Breast epithelium (tissue), 4 donors: ENCODE measurements at places on chromosomes 1 and 21. TPM values are rescaled to one million over a fixed set of nuclear protein-coding genes. Genes with fewer than 3 reads are reported as not detected.
A peak's percentile ranks its signal among the peaks of the same experiment; 100 is the strongest.

Gene ANGPTL3
- not detected for total RNA-seq

Gene OR2AK2
- not detected for total RNA-seq

Gene ADORA3
- 9.5 TPM for total RNA-seq

Gene CR2
- total RNA-seq: under 0.01 TPM

Gene TMPRSS3
- 9.2 TPM for total RNA-seq

DNA sequence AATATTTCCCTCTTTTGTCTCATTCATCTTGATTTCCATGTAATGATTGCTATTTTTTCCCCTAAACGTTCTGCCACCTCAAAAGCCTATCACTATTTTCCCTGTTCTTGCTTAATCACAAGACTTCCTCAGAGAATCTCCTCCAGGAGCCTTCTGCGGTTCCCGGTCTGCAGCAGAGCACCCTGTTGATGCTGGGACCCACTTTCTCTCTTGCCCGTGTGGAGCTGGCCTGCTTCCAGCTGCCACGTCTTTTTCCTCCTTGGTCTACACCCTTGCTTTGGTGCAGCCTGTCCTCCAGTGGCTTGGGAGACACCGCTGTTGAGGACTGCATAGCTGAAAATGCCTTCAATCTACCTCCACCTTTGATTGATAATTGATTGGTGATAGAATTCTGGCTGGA is 70.0 kb upstream of the COA6 start:
- no peak overlapping the region for H3K4me3 ChIP-seq
- no peaks in the 10 kb centered on the region for H3K36me3 ChIP-seq
- no peaks in the 10 kb centered on the region for H3K4me1 ChIP-seq
- no peak overlapping the region for H3K27ac ChIP-seq

GRCh38 chr21:29145354-29145782 is 14.9 kb downstream of the MAP3K7CL start:
- DNase-seq: no peak
- H3K27me3 ChIP-seq: no peaks in the 10 kb centered on the region
- peaks cover 4% of the 10 kb centered on the region for H3K4me1 ChIP-seq
- peak overlapping the region; percentile 74 for H3K27ac ChIP-seq

DNA sequence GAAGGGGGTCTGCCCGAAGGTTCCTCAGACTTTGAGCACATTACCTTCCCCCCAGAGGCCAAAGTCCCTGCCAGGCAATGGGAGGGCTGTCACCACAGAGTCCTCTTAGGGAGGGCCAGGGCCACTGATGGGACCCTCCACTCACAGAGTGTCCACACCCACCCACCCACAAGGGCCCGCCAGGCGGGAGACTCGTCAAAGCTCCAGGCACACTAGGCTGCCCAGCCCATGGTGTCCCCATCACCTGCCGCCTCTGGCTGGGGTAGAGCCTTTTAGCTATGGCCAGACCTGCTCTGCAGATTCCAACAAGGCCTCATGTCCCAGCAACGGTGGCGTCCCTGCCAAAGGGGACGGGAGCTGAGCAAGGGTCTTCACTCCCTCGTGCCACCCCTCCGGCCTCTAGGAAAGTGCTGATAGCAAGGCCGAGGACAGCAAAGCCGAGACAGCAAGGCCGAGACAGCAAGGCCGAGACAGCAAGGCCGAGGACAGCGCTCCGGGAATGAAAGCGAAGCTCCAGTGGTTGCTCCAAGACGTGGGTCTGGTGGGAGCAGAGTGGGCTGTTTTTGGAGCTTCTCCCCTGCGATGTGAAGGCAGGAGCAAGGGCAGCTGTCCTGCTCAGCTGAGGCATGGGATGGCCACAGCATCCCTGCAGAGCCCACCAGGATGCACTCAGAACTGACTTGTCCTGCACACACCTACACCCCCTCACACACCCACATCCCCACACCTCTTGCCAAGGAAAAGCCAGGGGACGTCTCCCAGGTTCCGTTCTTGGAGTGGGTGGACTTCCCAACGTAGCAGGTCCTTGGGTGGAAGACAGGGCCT is 123.4 kb downstream of the CRYAA start:
- H3K36me3 ChIP-seq: no peaks in the 10 kb centered on the region
- H3K4me1 ChIP-seq: no peaks in the 10 kb centered on the region
- no peak overlapping the region for H3K4me3 ChIP-seq
- no peak for DNase-seq
- no peak overlapping the region for H3K27ac ChIP-seq

GRCh38 chr1:1757422-1758058 is 20.7 kb downstream of the NADK start:
- no peaks in the 10 kb centered on the region for H3K4me1 ChIP-seq
- H3K27me3 ChIP-seq: no peaks in the 10 kb centered on the region
- H3K27ac ChIP-seq: peak overlapping the region; percentile 81
- H3K4me3 ChIP-seq: no peak overlapping the region
- H3K36me3 ChIP-seq: no peaks in the 10 kb centered on the region
- DNase-seq: no peak

DNA sequence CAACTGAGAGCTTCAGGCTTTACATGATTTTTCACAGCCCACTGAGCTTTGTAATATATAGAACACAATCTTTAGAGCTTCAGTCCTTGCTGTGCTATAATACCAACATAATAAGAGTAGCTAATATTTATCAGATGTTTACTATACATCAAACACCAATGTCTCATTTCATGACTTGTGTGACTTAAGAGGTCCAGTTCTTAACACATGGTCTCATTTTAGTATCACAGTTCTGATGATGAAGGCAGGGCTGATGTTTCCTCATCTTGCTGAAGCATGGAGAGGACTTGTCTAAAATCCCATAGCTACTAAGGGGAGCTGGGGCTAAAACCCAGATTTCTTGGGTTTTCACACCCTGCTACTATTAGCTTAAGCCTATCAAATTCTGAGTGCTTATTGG is 5.5 kb downstream of the MTR start:
- H3K36me3 ChIP-seq: no peaks in the 10 kb centered on the region
- no peak overlapping the region for H3K27ac ChIP-seq
- peaks cover 4% of the 10 kb centered on the region for H3K4me1 ChIP-seq
- H3K27me3 ChIP-seq: no peaks in the 10 kb centered on the region
- H3K4me3 ChIP-seq: no peak overlapping the region
- no peak for DNase-seq

GRCh38 chr21:42236693-42237092 is 17.8 kb downstream of the ABCG1 start:
- H3K4me1 ChIP-seq: peaks cover 15% of the 10 kb centered on the region
- no peak for DNase-seq
- H3K4me3 ChIP-seq: no peak overlapping the region
- H3K27ac ChIP-seq: no peak overlapping the region
- no peaks in the 10 kb centered on the region for H3K36me3 ChIP-seq
- no peaks in the 10 kb centered on the region for H3K27me3 ChIP-seq

GRCh38 chr1:43383449-43383848 is 6.2 kb downstream of the MED8 start:
- no peak for DNase-seq
- H3K27me3 ChIP-seq: no peaks in the 10 kb centered on the region
- no peak overlapping the region for H3K27ac ChIP-seq
- H3K36me3 ChIP-seq: peaks cover 19% of the 10 kb centered on the region

DNA sequence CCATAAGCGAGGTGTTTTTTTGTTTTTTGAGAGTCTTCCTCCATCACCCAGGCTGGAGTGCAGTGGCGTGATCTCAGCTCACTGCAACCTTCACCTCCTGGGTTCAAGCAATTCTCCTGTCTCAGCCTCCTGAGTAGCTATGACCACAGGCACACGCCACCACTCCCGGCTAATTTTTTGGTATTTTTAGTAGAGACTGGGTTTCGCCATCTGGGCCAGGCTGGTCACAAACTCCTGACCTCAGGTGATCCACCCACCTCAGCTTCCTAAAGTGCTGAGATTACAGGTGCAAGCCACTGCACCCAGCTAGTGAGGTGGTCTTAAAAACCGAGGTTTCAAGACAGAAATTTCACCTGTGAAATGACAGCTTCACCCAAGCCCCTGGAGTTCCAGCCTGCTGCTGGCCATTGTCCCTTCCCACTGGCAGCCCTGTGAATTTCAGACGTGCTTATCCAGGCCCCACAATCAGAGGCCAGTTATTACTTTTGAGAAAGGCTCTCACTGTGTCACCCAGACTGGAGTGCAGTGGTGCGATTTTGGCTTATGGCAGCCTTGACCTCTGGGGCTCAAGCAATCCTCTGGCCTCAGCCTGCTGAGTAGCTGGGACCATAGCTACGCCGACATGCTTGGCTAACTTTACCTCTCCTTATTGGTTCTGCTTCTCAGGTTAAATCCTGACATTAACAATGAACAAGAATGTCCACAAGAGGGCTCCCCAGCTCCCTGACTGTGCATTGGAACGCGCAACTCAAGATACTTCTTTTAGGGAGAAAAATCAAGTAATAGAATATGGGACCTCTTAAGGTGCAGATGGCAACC is 19.4 kb downstream of the ENO1 start:
- no peak for DNase-seq
- H3K4me3 ChIP-seq: no peak overlapping the region
- H3K36me3 ChIP-seq: peaks cover 22% of the 10 kb centered on the region
- peak overlapping the region; percentile 30 for H3K27ac ChIP-seq
- H3K27me3 ChIP-seq: no peaks in the 10 kb centered on the region

DNA sequence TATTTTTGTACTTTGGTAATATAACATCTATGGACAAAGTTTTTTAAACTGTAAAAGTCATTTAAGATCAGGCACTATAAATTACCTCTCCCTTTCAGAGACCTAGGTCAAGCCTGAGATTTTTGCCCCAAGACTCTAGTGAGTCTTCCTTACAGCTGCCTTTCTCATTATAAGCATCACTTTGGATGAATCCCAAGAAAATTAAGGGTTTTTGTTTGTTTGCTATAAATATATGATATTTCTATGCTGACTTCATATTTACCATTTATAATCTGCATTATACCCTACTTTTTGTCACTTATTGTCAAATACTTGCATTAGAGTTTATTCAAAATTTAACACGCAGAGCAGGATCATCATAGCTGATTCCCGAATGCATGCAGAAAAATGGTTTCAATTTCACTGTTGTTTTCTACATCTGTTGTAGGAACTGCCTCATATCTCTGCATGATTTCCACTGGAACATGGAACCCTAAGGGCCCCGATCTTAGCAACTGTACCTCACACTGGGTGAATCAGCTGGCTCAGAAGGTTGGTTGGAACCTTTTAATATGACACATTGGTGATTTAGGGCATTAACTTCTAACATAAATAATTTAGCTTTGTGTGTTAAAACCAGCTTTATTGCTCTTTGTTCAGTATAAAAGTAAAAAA is 150.0 kb downstream of the ADGRL2 start:
- no peak overlapping the region for H3K4me3 ChIP-seq
- no peaks in the 10 kb centered on the region for H3K4me1 ChIP-seq
- H3K36me3 ChIP-seq: no peaks in the 10 kb centered on the region
- H3K27ac ChIP-seq: no peak overlapping the region
- no peak for DNase-seq

DNA sequence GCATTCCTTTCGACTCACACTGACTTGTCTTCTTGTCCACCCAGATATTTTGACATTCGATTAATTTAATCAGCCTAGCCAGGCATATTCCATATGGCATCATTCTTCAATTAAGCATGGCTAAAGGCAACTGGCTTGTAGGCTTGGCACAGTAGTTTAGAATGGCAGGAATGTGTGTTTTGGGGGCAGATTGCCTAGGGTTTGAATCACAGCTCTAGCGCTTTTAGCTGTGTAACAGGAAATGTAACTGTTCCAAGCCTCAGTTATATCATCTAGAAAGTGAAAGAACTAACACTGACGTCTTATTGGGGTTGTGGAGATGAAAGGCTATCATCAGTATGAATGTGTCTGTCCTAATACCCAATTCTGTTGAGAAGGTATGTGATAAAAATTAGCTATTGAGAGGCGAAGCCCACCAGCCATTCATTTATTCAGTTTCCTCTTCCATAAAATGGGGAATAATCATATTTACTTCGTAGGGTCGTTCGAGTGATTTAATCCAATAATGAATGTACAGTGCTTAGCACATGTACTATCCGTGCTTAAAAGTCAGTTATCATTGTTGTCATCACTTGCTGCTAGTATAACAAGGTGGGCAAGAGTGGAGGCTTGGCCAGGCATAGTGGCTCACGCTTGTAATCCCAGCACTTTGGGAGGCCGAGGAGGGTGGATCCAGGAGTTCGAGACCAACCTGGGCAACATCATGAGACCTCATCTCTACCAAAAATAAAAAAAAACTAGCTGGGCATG is 41.6 kb upstream of the GRHL3 start:
- H3K27me3 ChIP-seq: no peaks in the 10 kb centered on the region
- H3K27ac ChIP-seq: peak overlapping the region; percentile 33
- no peaks in the 10 kb centered on the region for H3K36me3 ChIP-seq
- no peaks in the 10 kb centered on the region for H3K4me1 ChIP-seq
- no peak for DNase-seq
- no peak overlapping the region for H3K4me3 ChIP-seq

- H3K4me3 ChIP-seq: no peak overlapping the region
- H3K36me3 ChIP-seq: no peaks in the 10 kb centered on the region
- H3K27me3 ChIP-seq: no peaks in the 10 kb centered on the region
- H3K27ac ChIP-seq: no peak overlapping the region
- DNase-seq: no peak
Observed at GRCh38 chr1:104852151-104852550, 1102.5 kb downstream of the AMY1C start.
